Stimulated activated CD8-positive, alpha-beta memory T cell treated with anti-CD3 and anti-CD28 coated beads, Interleukin-15, amount 100 ng/mL, for 4 hours (primary cell): ENCODE measurements at places on chromosomes 1 and 21.
A peak's percentile ranks its signal among the peaks of the same experiment; 100 is the strongest.

DNA sequence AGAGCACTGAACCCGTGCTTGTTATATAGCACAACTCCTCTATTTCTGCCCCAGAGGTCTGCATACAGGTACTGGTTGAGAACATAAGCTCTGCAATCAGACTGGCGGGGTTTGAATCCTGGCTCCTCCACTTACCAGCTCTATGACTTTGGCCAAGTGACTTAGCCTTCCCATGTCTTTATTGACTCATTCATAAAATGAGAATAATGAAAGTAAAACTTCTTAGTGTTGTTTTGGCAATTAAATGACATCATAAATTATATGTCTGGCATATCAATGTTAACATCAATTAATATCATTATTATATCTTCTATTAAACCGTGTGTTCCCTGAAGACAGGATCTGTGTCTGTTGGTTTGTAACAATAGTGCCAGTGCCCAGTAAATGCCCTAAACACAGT lies 4.3 kb downstream of the INKA2 start:
- DNase-seq: no peak

DNA sequence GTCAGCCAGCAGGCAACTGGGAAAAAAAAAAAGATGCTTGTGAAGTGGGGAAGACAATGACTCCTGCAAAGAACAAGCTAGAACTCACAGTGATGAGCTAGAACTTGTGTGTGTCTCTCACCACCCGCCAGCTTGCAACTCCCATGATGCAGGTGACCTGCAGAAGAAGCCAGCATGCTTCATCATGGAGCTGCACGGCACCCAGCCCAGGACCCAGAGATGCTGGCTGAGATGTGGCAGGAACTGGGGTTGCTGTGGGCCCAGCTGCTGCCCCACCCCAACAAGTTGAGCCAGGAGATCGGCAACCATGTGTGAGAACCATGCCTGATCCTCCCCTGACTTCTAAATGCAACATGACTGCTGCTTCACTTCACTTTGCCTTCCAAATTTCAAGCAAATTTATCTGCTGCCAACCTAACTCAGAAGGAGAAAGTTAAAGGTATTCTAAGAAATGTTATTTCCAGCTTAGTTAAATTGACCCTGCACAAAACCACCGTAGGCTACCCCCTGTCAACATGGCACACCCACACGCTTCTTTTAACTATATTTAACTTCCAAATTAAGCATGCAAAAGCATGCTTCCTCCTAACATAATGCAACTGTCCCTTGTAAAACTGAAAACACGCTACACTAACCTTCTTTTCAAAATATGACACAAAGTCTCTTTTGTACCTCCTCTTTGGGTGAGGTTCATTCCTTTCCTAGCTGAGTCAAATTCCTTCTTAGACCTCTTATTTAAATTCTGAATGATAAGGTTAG lies 166.0 kb upstream of the IGSF21 start:
- DNase-seq: no peak

GRCh38 chr1:29876441-29876840 lies 640.1 kb downstream of the PTPRU start:
- no peak for DNase-seq

GRCh38 chr1:242673652-242674051 lies 149.2 kb upstream of the PLD5 start:
- no peak for DNase-seq

- DNase-seq: no peak
These were observed 55.9 kb downstream of the MACO1 start for GRCh38 chr1:25486602-25487001.

DNA sequence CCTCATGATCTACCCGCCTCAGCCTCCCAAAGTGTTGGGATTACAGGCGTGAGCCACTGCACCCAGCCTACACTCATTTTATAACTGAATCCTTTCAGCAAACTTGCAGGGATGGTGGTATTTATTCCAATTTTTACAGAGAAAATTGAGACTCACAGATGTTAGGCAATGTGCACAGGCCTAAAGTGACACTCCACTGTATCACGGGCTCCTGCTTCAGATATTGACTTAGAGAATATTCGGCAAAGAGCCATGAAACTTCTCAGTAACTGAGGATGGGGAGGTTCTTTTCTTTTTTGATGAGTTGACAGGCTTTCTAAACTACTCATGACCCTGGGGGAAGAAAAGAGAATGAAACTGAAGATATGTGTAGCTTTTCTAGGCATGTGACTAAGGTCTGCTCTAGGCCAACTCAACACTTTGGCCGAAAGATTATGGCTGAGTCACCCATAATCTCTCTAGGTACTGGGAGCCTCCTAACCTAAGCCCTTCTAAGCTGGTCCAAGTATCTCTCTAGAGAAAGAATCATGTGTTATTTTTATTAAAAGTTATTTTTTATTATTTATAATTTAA lies 19.9 kb upstream of the PTCH2 start:
- DNase-seq: no peak

GRCh38 chr1:78491451-78492071 lies 787 bp downstream of the PTGFR start:
- DNase-seq: no peak

DNA sequence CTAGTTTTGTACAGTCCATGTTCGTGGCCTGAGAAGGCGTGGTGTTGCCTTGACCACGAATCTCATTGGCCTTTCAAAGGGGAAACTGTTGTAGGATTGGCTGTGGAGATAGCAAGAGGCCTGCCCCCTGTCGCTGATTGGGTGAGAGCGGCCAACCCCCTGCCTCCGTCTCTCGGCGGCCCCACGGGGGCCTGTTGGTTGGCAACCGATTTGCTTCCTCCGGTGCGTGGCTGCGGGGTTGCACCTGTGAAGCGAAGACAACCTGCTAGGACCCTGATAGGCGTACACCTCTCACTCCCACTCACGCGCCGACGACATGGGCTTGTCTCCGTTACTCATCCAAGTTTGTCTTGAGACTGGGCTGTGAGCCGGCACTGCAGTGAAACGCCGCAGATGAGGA lies at the start of gene UBE2U:
Gene UBE2U, plus strand, starts transcription at position 204 of the 400 bp plus-strand sequence. CDS start 428 bp downstream, outside the sequence.
- DNase-seq: no peak

DNA sequence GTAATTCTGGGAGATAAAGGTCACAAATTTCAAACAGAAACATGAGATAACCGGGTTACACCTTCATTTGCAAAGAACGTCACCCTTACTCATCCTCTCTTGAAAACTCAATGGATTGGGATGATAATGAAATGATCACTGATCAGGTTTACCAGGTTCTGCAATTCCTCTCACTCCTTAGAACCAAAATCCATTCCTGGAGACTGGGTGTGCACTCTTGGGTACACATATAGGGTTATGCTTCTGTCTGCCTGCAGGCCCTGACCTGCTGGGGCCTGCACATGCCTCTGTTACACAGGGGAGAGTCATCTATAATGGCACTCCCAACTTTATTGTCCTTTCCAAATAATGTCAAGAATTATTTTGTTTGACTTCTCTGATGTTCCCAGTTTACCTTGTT lies 8.3 kb downstream of the SUSD4 start:
- DNase-seq: no peak

- DNase-seq: no peak
These were observed 73.5 kb upstream of the PDC start for GRCh38 chr1:186534401-186534800.

DNA sequence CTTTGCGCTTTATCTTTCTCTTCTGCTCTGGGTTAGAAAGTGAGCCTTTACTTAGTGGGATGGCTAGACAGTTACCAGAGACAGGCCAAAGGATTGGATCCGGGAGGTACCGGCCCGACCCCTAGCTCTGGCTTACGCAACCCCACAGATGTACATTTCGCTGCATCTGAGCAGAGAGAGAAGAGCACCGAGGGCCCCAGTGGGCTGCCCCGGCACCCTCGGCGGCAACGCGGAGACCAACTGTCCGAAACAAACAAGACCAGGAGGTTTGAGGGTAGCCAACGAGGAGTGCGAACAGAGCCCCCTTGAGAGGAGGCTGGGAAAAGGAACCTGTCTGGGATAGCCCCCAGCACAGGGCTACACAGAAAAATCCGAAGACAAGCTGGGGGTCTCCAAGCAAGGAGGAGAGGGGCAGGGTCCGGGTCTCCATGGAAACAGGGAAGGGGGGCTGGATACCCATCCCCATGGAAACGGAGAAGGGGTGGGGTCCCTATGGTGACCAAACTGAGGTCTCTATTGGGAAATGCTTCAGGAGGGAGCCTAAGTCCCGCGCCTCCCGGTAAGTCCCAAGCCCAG lies 373 bp downstream of the MTF1 start:
- no peak for DNase-seq

GRCh38 chr1:119279456-119280381 lies 88.9 kb upstream of the HAO2 start:
- DNase-seq: no peak

DNA sequence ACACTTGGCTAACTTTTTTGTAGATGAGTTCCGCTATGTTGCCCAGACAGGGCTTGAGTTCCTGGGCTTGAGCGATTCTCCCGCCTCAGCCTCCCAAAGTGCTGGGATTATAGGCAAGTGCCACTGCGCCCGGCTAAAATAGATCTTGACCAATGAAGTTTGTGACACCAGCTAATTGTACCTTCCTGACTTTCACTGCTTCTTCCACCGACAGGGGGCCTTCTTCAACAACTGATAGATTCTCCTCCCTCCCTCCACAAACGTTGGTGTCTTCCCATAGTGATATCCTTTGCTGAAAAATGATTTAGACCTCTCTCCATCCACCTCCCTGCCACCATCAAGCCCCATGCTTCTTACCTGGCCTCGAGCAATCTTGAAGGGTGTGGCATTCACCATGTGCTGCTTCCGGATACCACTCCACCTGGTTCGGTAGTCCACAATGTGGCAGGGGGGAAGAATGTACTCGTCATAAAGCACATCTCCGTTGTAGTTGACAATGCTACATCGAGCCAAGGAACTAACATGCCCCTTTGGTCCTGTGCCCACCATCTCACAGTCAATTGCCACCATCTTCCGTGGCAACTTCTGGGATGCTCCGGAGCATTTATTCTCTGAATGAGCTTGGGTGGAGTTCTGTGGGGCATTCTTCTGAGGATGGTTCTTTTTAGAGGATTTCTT lies 1.6 kb upstream of the METTL25B start:
- DNase-seq: no peak

DNA sequence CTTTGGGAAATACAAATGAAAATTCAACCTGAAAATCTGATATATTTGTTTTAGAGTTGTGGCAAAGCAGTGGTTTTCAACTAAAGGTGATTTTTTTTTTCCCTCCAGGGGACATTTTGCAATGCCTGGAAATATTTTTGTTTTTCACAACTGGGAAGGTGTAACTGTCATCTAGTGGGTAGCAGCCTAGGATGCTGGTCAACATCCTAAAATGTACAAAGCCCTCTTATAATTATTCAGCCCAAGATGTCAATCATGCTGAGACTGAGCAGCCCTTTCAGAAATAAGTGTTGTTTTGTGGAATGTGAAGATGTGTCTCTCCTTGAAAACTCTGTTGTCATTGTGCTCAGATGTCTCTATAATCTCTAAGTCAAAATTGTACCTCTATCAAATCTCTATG lies 95.2 kb upstream of the NCAM2 start:
- no peak for DNase-seq

DNA sequence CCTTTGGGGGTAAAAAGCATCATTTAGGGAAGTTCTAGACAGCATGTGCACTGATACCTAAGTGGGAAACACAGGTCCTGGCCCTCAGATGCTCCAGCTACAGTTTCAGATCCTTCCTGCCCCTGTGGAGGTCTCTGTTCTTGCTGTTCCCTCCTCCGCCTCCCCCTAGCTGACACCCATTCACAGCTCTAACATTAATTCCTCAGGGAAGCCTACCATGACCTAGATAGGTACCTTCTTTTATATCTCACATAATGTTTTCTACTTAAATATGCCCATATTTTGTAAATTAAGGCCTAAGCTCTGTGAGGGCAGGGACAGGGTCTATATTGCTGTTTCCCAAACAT lies 11.3 kb downstream of the TSPAN2 start:
- no peak for DNase-seq

- peak; percentile 50 for DNase-seq
These were observed 21.5 kb upstream of the TMEM222 start for GRCh38 chr1:27300341-27301051.
